ENCODE measurements at places on chromosomes 16 and 17.

GRCh38 chr17:35653619-35654361 lies 66.7 kb downstream of the AP2B1 start:
- no peak for DNase-seq

GRCh38 chr17:6475411-6475810 lies 31.2 kb downstream of the PIMREG start:
- no peak for DNase-seq

- DNase-seq, result no peak
Measured at GRCh38 chr16:5884996-5885395, 787.4 kb upstream of the EEF2KMT start.

GRCh38 chr16:66908116-66908515 lies 10.6 kb downstream of the CDH16 start:
- DNase-seq, result no peak

GRCh38 chr16:66372898-66373155 lies 6.3 kb downstream of the CDH5 start:
- DNase-seq, result no peak

DNA sequence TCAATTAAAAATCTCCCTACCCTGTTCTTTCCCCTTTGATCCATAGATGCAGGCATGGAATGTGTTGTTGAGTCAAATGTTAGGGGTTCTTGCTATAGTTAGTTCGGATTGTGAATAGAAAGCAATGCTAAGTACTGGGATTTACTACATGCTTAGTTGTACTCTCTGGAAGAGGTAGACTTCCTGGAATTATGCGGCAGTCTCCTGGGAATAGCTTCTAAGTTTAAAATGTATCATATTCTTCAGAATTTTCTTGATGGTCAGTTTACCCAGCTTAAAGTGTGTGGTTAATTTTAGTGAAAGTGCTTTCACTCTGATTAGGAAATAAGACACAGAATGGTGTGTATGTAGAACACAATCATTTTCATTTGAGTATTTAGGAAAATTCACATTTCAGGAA lies 3.5 kb downstream of the CLTC start:
- no peak for DNase-seq

- no peak for DNase-seq
Measured at GRCh38 chr16:10022098-10022497, 160.1 kb downstream of the GRIN2A start.
